Glutamatergic neuron (in vitro differentiated cells): ENCODE measurements at places on chromosomes 1 and 21. TPM values are rescaled to one million over a fixed set of nuclear protein-coding genes. Genes with fewer than 3 reads are reported as not detected.

Gene C1orf87
- not detected for total RNA-seq

Gene ELK4
- total RNA-seq = 20.0 TPM

Gene SPATA1
- total RNA-seq = 1.3 TPM

DNA sequence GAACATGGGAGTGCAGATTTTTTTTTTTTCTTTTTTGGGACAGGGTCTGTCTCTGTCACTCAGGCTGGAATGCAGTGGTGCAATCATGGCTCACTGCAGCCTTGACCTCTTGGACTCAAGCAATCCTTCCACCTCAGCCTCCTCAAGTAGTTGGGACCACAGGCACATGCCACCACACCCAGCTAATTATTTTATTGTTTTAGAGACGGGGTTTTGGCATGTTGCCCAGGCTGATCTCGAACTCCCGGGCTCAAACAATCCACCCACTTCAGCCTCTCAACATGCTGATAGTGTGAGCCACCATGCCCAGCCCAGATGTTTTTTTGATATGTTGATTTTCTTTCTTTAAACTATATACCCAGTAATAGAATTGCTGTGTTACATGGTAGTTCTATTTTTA lies 57.7 kb downstream of the RGSL1 start:
- H3K4me3 ChIP-seq = no peak overlapping the region
- DNase-seq = no peak
- H3K36me3 ChIP-seq = peaks cover 13% of the 10 kb centered on the region
- H3K4me1 ChIP-seq = no peaks in the 10 kb centered on the region
- H3K27me3 ChIP-seq = no peaks in the 10 kb centered on the region
- H3K27ac ChIP-seq = no peak overlapping the region

DNA sequence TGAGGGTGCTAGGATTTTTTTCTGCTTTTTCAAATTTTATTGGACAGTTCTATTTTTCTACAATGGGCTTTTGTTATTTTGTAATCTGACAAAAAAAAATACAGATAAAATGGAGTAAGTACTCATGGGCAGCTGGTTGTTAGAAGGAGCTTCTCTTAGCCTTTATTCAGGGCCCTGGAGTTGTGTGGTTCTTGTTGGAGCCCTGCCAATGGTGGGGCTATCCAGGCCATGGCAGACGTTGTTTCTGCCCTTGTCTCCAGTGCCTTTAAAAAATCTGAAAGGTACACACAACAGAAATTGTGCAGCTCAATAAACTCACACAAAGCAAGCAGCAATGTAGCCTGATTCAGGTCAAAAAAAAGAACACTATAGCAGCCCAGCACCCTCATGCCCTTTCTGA lies 153.5 kb upstream of the GALNT2 start:
- H3K27ac ChIP-seq = no peak overlapping the region
- no peak for DNase-seq
- H3K4me3 ChIP-seq = no peak overlapping the region
- no peaks in the 10 kb centered on the region for H3K36me3 ChIP-seq
- peaks cover 8% of the 10 kb centered on the region for H3K4me1 ChIP-seq

- no peak overlapping the region for H3K4me3 ChIP-seq
- no peak overlapping the region for H3K27ac ChIP-seq
- peaks cover 6% of the 10 kb centered on the region for H3K36me3 ChIP-seq
- H3K27me3 ChIP-seq = peaks cover 4% of the 10 kb centered on the region
Observed at GRCh38 chr1:208030288-208031091, 119.6 kb upstream of the CD34 start.

DNA sequence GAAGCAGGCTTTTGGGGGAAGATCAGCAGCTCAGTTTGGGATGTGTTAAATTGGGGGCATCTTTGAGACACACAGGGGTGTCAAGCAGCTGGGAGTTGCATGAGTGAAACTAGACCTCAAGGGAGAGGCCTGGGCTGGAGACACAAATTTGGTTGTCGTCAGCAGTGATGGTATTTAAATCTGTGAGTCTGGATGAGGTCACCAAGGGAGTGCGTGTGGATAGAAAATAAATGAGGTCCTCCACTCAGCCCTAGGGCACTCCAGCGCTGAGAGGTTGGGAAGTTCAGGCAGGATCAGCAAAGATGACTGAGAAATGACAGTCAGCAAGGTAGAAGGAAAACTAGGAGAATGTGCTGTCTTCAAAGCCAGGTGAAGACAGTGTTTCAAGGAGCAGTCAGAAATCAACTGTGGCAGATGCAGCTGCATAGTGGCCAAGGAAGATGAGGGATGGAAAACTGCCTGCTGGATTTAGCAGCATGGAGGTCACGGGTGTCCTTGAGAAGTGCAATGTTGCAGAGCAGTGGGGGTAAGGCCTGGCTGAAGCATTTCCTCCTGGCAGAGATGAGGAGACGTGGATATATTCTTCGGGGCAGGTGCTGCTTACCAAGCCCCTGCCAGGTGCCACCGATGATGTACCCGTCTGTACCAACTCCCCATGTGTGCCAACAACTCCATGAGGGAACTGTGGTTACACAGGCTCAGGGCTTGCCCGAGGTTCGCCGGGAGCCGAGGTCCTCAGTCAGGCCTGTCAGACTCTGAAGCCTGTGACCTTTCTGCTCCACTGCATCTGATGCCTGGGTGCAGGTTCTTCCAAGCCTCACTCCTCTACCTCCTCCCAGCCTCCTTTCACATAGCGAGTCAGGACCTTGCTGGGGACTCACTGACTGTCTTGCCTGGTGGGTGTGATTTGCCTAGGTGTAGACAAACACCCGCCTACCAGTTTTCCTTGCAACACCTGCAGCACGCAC lies 11.3 kb downstream of the MAP7D1 start:
- H3K27ac ChIP-seq = no peak overlapping the region
- H3K36me3 ChIP-seq = no peaks in the 10 kb centered on the region
- H3K4me3 ChIP-seq = no peak overlapping the region
- peaks cover 2% of the 10 kb centered on the region for H3K27me3 ChIP-seq
- no peak for DNase-seq

DNA sequence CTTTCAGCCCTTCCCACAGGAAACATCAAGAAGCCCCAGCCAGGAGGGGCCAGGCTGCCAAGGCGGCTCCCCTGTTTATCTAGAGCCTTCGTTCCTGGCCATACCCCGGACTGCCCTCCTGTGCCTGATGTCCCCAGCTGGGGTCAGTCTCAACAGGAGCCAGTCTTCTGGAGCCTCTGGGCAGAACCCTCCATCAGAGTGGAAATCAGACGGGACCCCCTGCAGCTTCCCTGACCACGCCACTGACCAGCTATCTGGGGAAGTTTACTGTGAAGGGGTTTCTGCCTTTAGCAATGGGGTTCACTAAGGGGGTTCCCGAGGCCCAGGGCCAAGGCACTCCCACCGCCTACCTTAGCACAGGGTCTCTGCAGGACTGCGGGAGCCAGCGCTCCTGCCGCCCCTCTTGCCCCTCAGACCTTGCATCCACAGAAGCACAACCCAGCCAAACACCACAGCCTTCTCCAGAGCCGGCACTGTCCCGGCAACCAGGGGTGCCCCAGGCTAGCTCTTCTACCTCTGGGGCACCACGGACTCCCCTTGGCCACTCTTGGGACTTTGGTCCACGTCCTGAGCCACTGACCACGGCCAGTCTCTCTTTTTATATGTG lies 3.5 kb upstream of the MTFR1L start:
- DNase-seq = no peak
- H3K4me3 ChIP-seq = no peak overlapping the region
- H3K4me1 ChIP-seq = peaks cover 19% of the 10 kb centered on the region
- H3K36me3 ChIP-seq = no peaks in the 10 kb centered on the region

- no peaks in the 10 kb centered on the region for H3K36me3 ChIP-seq
- peak overlapping the region; percentile 0 for H3K27ac ChIP-seq
- peaks cover 9% of the 10 kb centered on the region for H3K4me1 ChIP-seq
- peaks cover 2% of the 10 kb centered on the region for H3K27me3 ChIP-seq
Observed at GRCh38 chr1:113683384-113684152, 75.7 kb downstream of the PHTF1 start.

GRCh38 chr1:23407016-23407630 lies 17.4 kb downstream of the TCEA3 start:
- H3K4me3 ChIP-seq = no peak overlapping the region
- H3K36me3 ChIP-seq = no peaks in the 10 kb centered on the region
- DNase-seq = no peak
- peaks cover 2% of the 10 kb centered on the region for H3K27me3 ChIP-seq

DNA sequence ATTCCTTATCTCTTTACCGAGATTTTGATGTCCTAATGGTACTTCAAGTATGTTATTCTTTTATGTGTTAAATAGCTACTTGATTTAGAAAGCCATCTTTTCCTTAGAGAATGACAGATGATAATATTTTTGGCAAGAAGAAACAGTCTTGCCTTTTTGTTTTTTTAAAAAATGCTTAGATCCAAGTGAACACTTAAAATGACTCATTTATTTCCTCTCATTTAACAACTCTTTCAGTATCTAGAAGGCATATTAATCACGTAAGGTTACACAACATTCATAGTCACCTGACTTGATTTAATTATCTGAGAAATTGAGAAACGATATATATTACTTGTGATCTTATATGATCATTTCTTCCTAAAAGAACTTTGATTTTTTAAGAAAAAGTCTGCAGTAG lies 52.4 kb downstream of the SUCO start:
- H3K27me3 ChIP-seq = no peaks in the 10 kb centered on the region
- H3K36me3 ChIP-seq = peaks cover 7% of the 10 kb centered on the region
- no peak overlapping the region for H3K4me3 ChIP-seq

DNA sequence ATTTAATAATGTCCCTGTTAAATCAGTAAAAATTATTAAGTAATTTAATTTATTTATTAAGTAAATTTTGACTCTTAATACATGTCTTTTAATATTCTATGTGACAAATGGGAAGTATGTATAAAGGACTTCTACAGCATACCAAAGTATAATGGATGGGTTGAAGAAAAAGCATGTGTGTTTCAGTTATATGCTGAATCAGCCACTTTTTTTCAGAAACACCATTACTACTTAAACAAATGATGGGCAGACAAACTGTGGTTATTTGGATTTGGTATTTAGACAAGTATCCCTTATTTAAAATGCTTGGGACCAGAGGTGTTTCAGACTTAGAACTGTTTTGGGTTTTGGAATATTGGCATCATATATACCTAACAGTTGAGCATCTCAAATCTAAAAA lies 176.3 kb upstream of the DMRTA2 start:
- no peak overlapping the region for H3K27ac ChIP-seq
- DNase-seq = no peak
- H3K27me3 ChIP-seq = peaks cover 2% of the 10 kb centered on the region
- no peak overlapping the region for H3K4me3 ChIP-seq
- H3K4me1 ChIP-seq = no peaks in the 10 kb centered on the region

DNA sequence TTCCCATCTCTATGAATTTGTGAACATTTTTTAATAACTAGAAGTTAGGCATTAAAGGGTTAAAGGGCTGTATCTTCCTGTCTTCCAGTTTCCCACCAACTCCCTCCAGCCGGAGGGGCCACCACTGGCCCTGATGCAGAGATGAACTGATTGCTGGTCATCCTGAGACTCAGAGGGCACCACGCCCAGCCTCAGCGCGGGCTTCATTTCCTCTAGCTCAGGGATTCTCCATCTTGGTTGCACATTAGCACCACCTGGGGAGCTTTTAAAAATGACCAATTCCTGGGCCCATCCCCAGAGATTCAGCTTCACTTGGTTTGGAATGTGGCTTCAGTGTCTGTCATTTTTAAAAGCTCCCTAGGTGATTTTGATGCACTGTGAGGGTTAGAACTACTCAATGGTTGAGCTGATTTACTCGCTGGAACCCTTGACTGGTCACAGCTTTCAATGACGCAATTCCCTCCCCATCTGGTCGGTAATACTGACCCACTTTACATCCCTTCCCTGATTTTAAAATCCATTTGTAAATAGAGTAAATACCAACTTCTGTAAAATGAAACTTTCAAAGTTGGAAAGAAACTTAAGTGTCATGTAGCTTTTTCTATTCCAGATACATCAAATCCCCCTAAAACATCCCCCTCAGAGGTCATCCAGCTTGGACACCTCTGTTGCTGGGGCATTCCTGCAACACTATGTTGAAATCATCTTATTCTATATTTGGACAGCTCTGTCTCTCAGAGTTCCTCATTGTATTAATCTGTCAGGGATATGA lies 5.1 kb downstream of the NAV1 start:
- peak overlapping the region; percentile 40 for H3K4me3 ChIP-seq
- H3K36me3 ChIP-seq = no peaks in the 10 kb centered on the region
- peak overlapping the region; percentile 57 for H3K27ac ChIP-seq
- DNase-seq = peak; percentile 55
- H3K27me3 ChIP-seq = peaks cover 10% of the 10 kb centered on the region

GRCh38 chr21:44475266-44475845 lies 20.0 kb downstream of the LRRC3 start:
- no peaks in the 10 kb centered on the region for H3K36me3 ChIP-seq
- no peaks in the 10 kb centered on the region for H3K27me3 ChIP-seq
- H3K4me3 ChIP-seq = no peak overlapping the region
- no peak overlapping the region for H3K27ac ChIP-seq
- H3K4me1 ChIP-seq = no peaks in the 10 kb centered on the region
